ENCODE measurements at places on chromosomes 12 and 14. TPM values are rescaled to one million over a fixed set of nuclear protein-coding genes. Genes with fewer than 3 reads are reported as not detected.
A peak's percentile ranks its signal among the peaks of the same experiment; 100 is the strongest.

Gene TSPAN19
- 0.81 TPM for total RNA-seq

DNA sequence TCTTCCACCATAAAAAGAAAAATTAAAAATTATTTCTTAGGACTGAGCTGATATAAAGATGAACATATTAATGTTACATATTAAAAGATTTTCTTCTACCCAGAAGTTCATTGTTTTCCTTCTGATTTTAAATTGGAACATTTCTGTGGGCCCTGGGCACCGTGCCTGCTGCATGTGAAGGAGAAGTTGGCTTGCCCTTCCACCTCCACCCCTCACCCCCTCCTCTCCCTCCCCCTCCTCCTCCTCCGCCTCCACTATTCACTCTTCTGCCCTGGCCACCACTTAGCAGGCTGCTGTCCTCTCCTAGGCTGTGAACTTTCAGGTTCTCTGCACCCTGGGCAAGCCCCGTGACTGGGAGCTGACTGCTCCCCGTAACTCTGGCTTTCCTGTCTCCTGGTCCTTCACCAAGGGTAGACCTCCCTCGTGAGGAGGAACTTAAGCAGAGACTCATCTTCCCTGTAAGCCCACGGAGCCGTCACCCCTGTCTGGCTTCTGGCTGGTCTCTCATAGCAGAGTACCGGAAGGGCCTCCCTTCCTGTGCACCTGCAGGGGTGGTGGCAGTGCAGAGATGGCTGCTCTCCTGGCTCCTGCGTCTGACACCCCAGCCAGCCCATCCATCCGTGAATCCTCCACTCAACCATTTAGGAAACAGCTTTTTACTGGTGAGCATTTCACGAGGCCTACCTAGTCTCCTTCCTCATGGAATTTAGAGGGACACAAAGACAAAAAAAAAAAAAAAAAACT lies 12.8 kb downstream of the TUNAR start:
- ATAC-seq: no peak

GRCh38 chr12:53055471-53056266 lies 5.8 kb downstream of the TNS2 start:
- ATAC-seq: no peak

GRCh38 chr12:44846826-44847225 lies 29.3 kb downstream of the NELL2 start:
- no peak for ATAC-seq

Gene RERGL
- total RNA-seq: not detected

DNA sequence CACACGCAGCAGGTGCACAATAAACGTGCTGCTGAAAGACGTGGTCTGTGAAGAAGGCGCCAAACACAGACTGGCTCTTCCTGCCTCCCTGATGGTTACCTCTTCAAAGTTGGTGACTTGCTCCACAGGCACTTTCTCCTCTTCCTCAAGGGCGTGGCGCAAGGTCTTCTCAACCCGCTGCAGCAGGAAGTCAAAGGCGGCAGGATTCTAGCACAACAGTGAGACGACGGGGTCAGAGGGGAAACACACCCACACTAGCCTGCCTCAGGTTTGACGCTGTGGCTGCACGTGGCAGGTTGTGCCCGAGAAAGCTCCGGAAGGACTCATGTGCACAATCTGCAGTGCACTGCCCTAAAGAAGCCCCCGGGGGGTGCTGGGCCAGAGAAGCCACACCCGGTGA lies 15.0 kb downstream of the POLE start:
- no peak for ATAC-seq

DNA sequence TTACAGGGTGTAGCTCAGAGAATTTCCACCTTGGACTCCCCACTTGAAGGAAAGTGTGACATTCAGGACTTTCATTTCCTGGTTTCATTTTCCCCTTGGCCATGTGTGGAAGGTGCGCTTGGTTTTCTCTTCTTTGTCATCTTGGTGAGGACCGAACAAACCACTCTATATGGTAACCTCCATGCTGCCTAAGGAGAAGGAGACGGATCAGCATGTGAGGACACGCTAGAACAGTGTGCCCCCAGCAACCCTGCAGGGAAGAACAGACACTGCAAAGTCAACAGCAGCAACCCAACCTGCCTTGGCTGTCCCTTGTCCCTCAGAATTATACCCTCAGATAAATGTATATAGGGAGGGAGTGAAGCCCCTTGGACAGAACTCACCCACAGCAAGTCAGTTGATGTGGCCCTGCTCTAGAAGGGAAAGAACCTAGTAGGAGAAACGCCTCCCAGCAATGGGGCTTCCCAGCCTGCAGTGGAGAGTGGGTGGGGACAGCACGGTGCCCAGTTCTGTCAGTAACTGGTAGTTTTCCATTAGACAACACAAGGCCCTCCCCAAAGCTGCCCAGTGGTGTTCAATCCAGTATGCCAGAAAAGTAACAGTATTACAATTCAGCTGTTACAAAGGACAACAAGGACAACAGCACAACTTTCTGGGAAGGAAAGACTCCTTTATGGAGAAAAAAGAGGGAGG lies 18.9 kb upstream of the COCH start:
- ATAC-seq: no peak

GRCh38 chr12:42187799-42188198 lies 43.1 kb upstream of the GXYLT1 start:
- ATAC-seq: no peak

- no peak for ATAC-seq
Observed at GRCh38 chr14:104477117-104477623, 102.4 kb upstream of the C14orf180 start.

Gene GPR68
- 3.3 TPM for total RNA-seq

- no peak for ATAC-seq
Observed at GRCh38 chr12:67504026-67504425, 144.5 kb upstream of the DYRK2 start.

Gene TAS2R9
- total RNA-seq: not detected

GRCh38 chr14:32372154-32372553 lies 43.1 kb downstream of the AKAP6 start:
- no peak for ATAC-seq

DNA sequence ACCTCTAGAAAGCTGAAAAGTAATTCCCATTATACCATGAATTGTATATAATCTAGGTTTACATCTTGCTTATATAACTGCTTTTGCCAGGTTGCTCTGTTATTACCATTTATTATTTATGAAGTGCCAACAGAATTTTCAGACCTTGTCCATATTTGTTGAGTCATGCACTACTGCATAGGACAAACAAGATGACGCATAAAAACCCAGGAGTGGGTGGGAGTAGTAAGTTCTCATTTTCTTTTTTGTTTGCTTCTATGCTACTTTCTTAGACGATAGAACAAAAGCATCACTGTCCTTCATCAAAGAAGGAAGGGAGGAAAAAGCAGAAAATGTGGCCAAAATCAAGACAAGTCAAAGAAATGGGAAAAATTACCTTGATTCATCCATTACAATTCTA lies 119.0 kb upstream of the RASSF8 start:
- ATAC-seq: no peak

Gene GPR135
- total RNA-seq: 4.4 TPM

DNA sequence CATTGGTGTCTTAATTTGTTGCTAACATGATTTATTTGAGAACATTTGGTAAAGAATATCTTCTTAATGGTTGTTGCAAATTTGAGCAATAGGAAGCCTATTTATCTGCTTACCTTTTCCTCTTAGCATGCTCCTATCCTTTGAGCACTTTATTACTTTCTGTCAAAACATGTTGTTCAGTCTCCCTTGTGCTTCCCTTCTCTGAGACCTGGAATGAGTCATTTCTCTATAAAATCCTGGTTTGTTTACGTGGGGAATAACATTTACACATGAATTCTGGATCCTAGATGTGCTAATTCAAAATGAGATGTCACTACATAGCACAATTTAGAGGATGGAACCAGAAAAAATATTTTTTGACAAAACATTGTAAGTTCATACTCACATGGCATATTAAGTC lies 844.0 kb upstream of the LRFN5 start:
- no peak for ATAC-seq

- ATAC-seq: peak; percentile 50
Observed at GRCh38 chr12:53759261-53759660, 7.5 kb upstream of the CISTR start.

GRCh38 chr12:115213538-115214016 lies 529.6 kb upstream of the TBX3 start:
- no peak for ATAC-seq

GRCh38 chr12:80707126-80707829 lies at the start of gene MYF6:
MYF6 (plus strand) TSS chr12:80707634; CDS start chr12:80707720, 86 bp downstream.
- ATAC-seq: no peak

GRCh38 chr12:127108360-127109215 lies 1158.4 kb upstream of the TMEM132C start:
- ATAC-seq: no peak

Gene SOAT2
- not detected for total RNA-seq

DNA sequence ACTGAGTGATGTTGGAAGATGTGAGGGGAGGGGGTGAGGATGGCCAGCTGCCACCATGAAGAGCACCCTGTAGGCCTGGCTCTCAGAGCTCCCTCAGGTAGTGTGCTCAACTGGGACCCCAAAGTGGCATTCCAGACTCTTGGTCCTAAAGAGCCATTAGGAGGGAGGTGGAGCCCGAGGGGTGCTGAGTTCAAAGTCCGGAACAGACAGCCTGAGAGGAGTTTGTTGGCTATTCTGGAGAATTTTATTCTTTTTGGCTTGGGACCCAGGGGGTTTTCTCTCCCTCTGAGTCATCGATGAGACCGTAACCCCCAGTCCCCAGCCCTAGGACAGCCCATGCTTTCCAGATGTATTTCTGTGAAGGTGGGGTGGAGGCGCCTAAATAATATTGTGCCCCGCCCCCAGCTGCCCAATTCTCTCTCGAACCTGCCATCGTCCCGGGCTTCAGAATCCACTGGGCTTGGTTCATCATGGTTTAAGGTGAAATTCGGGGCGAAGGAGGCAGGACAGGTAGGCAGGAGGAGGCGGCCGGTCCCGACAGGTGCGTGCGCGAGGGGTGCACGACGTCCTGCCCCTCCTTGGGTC lies 690 bp upstream of the RBP5 start:
- peak; percentile 1 for ATAC-seq

GRCh38 chr12:127556231-127556886 lies 710.6 kb upstream of the TMEM132C start:
- ATAC-seq: no peak

Gene KLRG1
- 4.8 TPM for total RNA-seq

DNA sequence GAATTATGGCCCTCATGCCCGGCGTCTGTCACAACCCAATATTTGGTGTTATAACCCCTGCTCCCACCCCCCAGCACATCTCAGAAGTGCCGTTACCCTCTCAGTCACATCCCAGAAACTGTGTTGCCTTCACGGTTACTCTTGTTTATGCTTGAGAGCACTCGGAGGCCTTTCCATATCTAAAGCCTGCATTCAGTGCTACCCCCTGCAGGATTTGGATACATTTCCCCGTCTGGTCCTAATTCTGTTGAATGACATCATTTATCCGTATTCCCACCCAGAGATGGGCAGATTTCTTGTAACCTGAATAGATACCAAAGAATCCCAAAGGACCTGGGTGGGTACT lies 19.1 kb upstream of the FOS start:
- ATAC-seq: peak; percentile 9

GRCh38 chr14:101876555-101876938 lies 87.8 kb upstream of the DYNC1H1 start:
- ATAC-seq: no peak

GRCh38 chr14:23121361-23121771 lies 2.3 kb upstream of the CEBPE start:
- ATAC-seq: peak; percentile 14

DNA sequence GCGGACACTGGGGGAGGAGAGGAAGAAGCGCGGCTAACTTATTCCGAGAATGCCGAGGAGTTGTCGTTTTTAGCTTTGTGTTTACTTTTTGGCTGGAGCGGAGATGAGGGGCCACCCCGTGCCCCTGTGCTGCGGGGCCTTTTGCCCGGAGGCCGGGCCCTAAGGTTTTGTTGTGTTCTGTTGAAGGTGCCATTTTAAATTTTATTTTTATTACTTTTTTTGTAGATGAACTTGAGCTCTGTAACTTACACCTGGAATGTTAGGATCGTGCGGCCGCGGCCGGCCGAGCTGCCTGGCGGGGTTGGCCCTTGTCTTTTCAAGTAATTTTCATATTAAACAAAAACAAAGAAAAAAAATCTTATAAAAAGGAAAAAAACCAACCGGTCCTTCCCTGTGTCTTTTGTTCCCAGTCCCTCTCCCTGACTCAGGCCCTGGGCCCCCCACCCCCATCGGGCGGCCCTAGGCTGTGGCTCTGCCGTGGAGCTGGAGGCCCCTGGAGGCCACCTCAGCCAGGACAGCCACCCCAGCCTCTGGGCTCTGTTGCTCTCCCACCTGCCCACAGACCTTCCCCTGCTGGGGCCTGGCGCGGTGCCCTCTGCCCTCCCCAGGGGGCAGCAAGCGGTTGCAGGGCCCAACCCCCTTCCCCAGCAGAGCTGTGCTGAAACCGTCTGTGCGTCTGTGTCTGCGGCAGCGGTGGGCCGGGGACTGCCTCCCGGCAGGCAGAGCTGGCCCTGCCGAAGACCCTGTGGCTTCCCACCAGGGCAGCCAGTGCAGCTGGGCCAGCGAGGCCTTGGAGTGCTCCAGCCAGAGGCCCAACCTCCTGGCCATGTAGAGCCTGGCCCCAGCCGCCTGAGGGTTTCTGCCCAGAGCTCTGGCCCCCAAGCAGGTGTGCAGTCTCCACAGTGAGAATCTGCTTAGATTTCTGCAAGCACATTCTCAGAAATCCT lies 4.0 kb upstream of the CRIP2 start:
- no peak for ATAC-seq

DNA sequence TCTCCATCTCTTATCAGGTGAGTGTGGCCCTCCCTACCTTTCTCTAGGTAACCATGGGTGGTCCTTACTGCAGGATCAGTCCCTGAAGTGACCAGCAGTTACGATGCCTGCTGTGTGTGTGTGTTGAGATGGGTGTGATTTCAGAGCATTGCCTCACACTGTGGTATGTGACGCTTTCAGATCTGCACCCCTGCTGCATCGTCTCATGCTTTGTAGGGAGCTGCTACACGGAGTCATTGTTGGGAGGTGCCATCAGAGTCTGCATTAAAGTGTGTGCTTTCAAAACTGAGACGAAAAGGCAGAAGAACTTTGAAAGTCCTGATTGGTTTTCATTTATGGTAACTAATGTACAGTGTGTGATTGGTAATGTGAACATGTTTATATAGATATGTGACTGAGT lies 150.5 kb downstream of the PELI2 start:
- peak; percentile 39 for ATAC-seq

GRCh38 chr12:39441963-39442830 lies 723 bp downstream of the KIF21A start:
- peak; percentile 2 for ATAC-seq

DNA sequence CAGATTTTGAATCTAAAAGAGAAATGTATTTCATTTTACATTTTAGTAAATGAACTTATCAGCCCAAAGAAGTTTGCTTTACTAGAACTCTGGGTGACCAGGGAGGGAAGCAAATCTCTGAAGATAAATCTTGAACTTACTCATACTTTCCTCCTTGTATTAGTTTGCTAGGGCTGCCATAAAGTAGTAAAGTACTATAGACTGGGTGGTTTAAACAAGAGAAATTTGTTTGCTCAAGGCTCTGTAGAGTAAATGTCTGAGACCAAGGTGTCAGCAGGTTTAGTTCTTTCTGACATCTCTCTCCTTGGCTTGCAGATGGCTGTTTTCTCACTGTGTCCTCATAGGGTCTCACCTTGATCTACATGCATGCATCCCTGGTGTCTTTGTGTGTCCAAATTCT lies 926.0 kb downstream of the DIO2 start:
- no peak for ATAC-seq

Measured in motor neuron (in vitro differentiated cells).